ENCODE measurements at places on chromosomes 1 and 21. TPM values are rescaled to one million over a fixed set of nuclear protein-coding genes. Genes with fewer than 3 reads are reported as not detected.
A peak's percentile ranks its signal among the peaks of the same experiment; 100 is the strongest.

- H3K27ac ChIP-seq = no peak overlapping the region
- no peaks in the 10 kb centered on the region for H3K27me3 ChIP-seq
- peaks cover 31% of the 10 kb centered on the region for H3K36me3 ChIP-seq
Measured at GRCh38 chr1:185297982-185298381, 19.1 kb downstream of the IVNS1ABP start.

GRCh38 chr21:44359396-44359795, 6.0 kb downstream of the TRPM2 start:
- H3K27ac ChIP-seq = no peak overlapping the region
- no peak for DNase-seq
- H3K36me3 ChIP-seq = no peaks in the 10 kb centered on the region

- H3K27ac ChIP-seq = no peak overlapping the region
- H3K36me3 ChIP-seq = no peaks in the 10 kb centered on the region
- no peak for DNase-seq
Measured at GRCh38 chr21:42039470-42039901, 29.3 kb upstream of the ZBTB21 start.

DNA sequence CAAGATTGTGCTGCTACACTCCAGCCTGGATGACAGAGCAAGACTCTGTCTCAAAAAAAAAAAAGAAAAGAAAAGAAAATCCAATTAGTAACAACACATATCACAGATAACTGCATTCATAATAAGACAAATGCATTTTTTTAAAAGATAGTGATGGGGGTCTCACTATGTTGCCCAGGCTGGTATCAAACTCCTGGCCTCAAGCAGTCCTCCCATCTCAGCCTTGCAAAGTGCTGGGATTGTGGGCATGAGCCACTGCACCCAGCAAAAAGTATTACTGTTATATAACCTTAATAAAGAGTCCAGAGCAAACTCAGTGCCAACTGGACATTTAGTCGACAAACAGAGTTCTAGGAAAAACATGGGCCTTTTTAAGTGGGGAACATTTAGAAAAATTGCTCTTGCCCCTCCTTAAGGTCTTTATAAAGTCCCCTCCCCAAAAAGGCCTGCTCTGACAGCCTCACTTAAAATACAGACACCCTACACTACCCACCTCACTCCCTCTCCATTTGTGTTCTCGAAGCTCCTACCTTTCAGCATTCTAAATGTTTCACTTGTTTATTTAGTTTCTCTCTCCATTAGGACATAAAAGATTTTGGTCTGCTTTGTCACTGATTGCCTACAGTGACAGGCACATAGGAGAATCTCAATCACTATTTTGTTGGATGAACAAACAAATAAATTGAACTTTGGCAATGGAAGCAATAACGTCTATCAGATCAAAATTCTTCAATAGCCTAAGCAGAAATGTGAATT, 7.5 kb downstream of the ABCB10 start:
- peaks cover 12% of the 10 kb centered on the region for H3K36me3 ChIP-seq
- H3K27ac ChIP-seq = peak overlapping the region; percentile 24
- H3K27me3 ChIP-seq = no peaks in the 10 kb centered on the region
- H3K4me3 ChIP-seq = peak overlapping the region; percentile 13

DNA sequence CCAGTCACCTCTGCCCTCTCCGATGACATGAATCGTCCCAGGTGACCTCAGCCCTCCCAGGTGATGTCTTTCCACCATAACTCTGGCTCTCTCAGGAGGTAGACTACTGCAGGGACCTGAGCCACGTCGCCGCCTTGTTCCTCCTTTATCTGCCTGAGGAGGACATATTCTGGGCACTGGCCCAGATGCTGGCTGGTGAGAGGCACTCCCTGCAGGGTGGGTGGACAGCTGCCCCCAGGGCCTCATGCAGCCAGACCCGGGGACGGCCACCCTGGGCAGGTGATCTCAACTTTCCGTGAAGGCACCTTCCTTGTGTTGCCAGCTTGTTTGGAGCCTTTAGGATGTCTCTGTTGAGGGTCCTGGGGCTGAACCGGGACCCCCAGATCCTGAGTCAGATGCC, 13.9 kb upstream of the ZBTB17 start:
- H3K4me3 ChIP-seq = no peak overlapping the region
- no peak for DNase-seq
- H3K27ac ChIP-seq = no peak overlapping the region
- no peaks in the 10 kb centered on the region for H3K4me1 ChIP-seq

- H3K27me3 ChIP-seq = no peaks in the 10 kb centered on the region
- H3K36me3 ChIP-seq = no peaks in the 10 kb centered on the region
- H3K27ac ChIP-seq = no peak overlapping the region
- no peak overlapping the region for H3K4me3 ChIP-seq
- H3K4me1 ChIP-seq = no peaks in the 10 kb centered on the region
Measured at GRCh38 chr1:38891753-38892152, 10.4 kb upstream of the GJA9 start.

GRCh38 chr1:4171480-4172450, 271.7 kb upstream of the C1orf174 start:
- no peak overlapping the region for H3K4me3 ChIP-seq
- H3K27me3 ChIP-seq = no peaks in the 10 kb centered on the region
- no peak overlapping the region for H3K27ac ChIP-seq
- no peaks in the 10 kb centered on the region for H3K36me3 ChIP-seq
- no peaks in the 10 kb centered on the region for H3K4me1 ChIP-seq

DNA sequence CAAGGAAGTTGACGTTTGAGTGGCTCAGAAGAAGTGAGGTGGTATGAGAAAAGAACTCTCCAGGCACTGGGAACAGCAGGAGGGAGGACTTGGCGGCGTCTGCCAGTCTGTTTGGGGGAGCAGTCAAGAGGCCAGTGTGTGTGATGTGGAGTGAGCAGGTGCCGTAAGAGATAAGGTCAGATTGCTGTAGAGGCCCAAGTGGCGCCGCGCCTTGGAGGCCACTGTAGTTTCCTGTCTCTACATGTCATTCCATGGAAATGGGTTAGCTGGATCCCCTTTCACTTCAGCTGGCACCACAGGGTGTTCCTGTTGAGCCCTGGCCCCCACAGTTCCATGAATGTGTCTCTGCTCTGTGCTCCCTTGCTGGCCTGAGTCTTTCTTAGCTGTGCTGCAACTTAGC, 35.5 kb upstream of the PTPRF start:
- H3K27ac ChIP-seq = no peak overlapping the region
- H3K4me3 ChIP-seq = no peak overlapping the region
- no peaks in the 10 kb centered on the region for H3K27me3 ChIP-seq
- no peaks in the 10 kb centered on the region for H3K36me3 ChIP-seq

- no peaks in the 10 kb centered on the region for H3K4me1 ChIP-seq
- H3K27me3 ChIP-seq = no peaks in the 10 kb centered on the region
- H3K36me3 ChIP-seq = peaks cover 23% of the 10 kb centered on the region
- no peak overlapping the region for H3K27ac ChIP-seq
Measured at GRCh38 chr1:27306892-27307761, 14.8 kb upstream of the TMEM222 start.

GRCh38 chr1:109838838-109839240, 71.8 kb upstream of the CSF1 start:
- no peaks in the 10 kb centered on the region for H3K36me3 ChIP-seq
- H3K4me1 ChIP-seq = no peaks in the 10 kb centered on the region
- DNase-seq = no peak

GRCh38 chr1:159987186-159987585, 33.1 kb upstream of the SLAMF9 start:
- no peak for DNase-seq
- H3K27me3 ChIP-seq = no peaks in the 10 kb centered on the region
- no peaks in the 10 kb centered on the region for H3K4me1 ChIP-seq
- no peak overlapping the region for H3K4me3 ChIP-seq
- H3K36me3 ChIP-seq = no peaks in the 10 kb centered on the region

DNA sequence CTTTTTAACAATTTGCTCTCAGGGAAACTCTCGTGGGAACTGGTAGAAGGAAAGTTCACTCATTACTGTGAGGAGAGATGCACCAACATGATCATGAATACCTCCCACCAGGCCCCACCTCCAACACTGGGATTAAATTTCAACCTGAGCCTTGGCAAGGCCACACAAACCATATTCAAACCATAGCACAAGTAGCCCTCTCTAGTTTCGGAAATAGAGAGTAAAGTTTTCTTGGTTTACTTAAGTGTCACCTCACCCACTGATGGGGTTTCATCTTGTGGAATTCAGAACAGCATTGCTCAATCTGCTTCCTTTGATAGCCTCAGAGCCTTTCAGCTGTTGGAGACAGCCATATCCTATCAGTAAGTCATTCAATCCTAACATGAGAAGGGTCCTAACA, 25.5 kb upstream of the CCSAP start:
- no peaks in the 10 kb centered on the region for H3K4me1 ChIP-seq
- no peaks in the 10 kb centered on the region for H3K27me3 ChIP-seq
- H3K4me3 ChIP-seq = no peak overlapping the region
- H3K36me3 ChIP-seq = no peaks in the 10 kb centered on the region
- DNase-seq = no peak
- no peak overlapping the region for H3K27ac ChIP-seq

DNA sequence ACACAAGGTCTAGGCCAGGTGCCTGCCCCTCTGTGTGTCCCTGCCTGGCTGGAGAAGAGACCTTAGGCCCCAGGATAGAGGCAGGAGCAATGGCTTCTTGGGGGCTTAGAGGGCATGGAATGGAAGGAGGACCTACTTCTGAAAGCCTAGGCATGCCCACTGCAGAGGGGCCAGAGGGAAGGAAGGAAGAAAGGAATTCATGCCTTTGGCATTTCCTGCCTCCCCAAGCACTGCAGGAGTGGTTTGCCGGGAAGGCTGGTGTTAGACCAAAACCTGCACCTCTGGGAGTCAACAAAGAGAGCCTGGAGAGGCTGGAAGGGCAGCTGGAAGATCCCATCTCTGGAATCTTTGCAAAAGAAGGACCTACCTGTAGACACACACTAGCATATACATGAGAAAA, 50.7 kb upstream of the KCNE2 start:
- DNase-seq = no peak
- no peaks in the 10 kb centered on the region for H3K4me1 ChIP-seq
- no peak overlapping the region for H3K4me3 ChIP-seq
- H3K27me3 ChIP-seq = no peaks in the 10 kb centered on the region

DNA sequence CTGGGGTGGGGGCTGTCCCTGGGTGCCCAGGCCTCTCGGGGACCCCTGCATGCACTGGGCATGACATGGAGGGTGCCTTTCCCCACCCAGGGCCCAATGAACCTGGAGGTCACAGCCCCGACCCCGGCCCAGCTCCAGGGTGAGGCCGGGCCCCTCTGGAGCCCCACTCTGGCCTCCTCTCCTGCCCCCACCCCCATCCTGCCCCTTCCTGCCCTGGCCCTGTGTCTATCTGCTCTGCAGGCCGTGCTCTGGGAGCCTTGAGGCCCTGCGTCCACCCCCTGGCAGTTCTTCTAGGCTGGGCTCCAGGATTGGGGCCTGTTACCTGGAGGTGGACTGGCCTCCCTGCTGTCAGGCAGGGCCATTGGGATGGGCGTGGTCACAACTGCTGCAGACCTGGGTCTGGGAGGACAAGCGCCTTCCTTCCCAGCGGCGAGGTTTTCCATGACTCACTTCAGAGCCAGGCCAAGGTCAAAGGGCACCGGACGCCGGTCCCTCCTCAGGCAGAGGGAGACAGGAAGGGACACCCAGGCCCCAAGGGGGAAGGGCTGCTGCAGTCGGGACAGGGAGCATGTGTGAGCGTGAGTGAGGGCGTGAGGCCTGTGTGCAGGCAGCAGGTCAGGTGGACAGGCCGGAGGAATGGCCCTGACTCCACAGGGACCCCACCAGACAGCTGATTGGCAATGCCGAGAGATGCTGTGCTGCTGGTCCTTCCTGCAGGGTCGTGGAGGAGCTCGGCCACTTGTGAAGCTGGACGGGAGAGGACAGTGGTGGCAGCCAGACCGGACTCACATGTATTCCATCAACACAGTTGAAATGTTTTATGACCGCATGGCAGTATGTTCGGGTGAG, 31.1 kb upstream of the POFUT2 start:
- no peaks in the 10 kb centered on the region for H3K27me3 ChIP-seq
- H3K4me1 ChIP-seq = peaks cover 70% of the 10 kb centered on the region
- peak overlapping the region; percentile 99 for H3K27ac ChIP-seq
- no peaks in the 10 kb centered on the region for H3K36me3 ChIP-seq
- H3K4me3 ChIP-seq = no peak overlapping the region

GRCh38 chr1:150810958-150811659, 3.0 kb upstream of the CTSK start:
- no peak for DNase-seq
- H3K27me3 ChIP-seq = no peaks in the 10 kb centered on the region
- no peak overlapping the region for H3K27ac ChIP-seq
- peaks cover 32% of the 10 kb centered on the region for H3K36me3 ChIP-seq
- no peak overlapping the region for H3K4me3 ChIP-seq

GRCh38 chr1:154219541-154219940, 1.2 kb upstream of the UBAP2L start:
- H3K4me1 ChIP-seq = peaks cover 24% of the 10 kb centered on the region
- H3K27ac ChIP-seq = peak overlapping the region; percentile 99
- H3K4me3 ChIP-seq = peak overlapping the region; percentile 97

GRCh38 chr1:89037186-89037585, 14.5 kb upstream of the GBP3 start:
- H3K4me3 ChIP-seq = no peak overlapping the region
- DNase-seq = no peak
- no peaks in the 10 kb centered on the region for H3K36me3 ChIP-seq
- H3K4me1 ChIP-seq = peaks cover 4% of the 10 kb centered on the region
- H3K27ac ChIP-seq = no peak overlapping the region
- no peaks in the 10 kb centered on the region for H3K27me3 ChIP-seq

DNA sequence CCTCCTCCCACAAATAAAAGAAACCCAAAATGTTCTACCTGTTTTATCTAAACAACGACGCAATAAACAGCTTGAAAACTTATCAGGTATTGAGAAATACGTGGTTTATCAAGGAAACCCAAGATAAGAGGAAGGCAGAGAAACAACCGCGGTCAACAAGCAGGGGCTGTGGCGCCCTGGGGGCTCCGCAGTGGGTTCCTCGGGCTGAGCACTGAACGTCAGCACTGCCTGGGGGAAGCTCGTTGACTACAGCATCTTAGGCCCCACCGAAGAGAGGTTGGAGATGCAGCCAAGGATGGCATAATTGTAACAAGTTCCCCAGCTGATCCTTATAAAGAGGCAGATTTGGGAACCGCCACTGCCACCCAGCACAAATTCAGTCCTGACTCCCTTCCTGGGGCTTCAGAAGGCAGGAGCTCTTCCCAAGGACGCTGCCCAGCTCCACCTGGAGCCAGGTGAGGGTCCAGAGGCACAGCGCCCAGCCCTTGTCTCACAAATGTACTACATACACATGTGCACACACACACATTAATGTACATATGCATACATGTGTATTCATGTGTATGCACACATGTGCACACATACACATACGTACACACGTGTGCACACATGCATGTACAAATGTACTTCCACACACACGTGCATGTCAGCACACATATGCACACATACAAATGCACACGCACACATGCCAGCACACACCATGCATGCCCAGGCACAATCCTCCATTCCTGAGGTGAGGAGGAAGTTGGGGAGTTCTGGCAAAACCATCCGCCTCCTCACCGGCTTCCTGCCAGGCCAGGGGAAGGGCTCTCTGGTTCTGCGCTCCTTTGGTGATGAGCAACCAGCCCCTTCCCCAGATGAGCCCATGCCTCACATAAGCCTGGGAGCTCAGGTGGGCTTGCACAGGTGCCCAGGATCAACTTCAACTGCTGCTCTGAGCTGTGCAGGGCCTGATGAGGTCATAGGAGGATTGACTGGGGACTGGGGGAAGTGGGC, 251.1 kb downstream of the NPHP4 start:
- H3K27ac ChIP-seq = no peak overlapping the region
- H3K4me1 ChIP-seq = no peaks in the 10 kb centered on the region
- no peak for DNase-seq

Gene GJC2
- total RNA-seq = 0.95 TPM

Gene TSPAN2
- 34.3 TPM for total RNA-seq

Gene OLIG2
- not detected for total RNA-seq

Gene OR2L8
- not detected for total RNA-seq

Gene RCAN3
- total RNA-seq = 2.6 TPM

Gene CYP2J2
- total RNA-seq = not detected

Gene MTARC2
- total RNA-seq = 32.1 TPM

Gene TACSTD2
- total RNA-seq = 6.9 TPM

Gene CCSAP
- total RNA-seq = 5.6 TPM

Gene FOXO6
- total RNA-seq = not detected

Gene SLAMF1
- 2.3 TPM for total RNA-seq

Gene DOP1B
- 20.6 TPM for total RNA-seq

Gene RNU1-4
- total RNA-seq = under 0.01 TPM
